ENCODE measurements at places on chromosomes 2 and 18. TPM values are rescaled to one million over a fixed set of nuclear protein-coding genes. Genes with fewer than 3 reads are reported as not detected.

The STPG4 gene
- polyA plus RNA-seq: not detected

The TLX2 gene
- 0.14 TPM for polyA plus RNA-seq

The SIX2 gene
- not detected for polyA plus RNA-seq

The APCDD1 gene
- not detected for polyA plus RNA-seq

The MZT2B gene
- polyA plus RNA-seq: 186 TPM

The ZNF396 gene
- 1.3 TPM for polyA plus RNA-seq

The DUSP2 gene
- polyA plus RNA-seq: 95.4 TPM

The RIT2 gene
- polyA plus RNA-seq: not detected

The RFTN2 gene
- polyA plus RNA-seq: 0.20 TPM

The ACP1 gene
- polyA plus RNA-seq: 162 TPM

The PTPRN gene
- polyA plus RNA-seq: not detected

The ESCO1 gene
- polyA plus RNA-seq: 6.2 TPM

The TSPYL6 gene
- polyA plus RNA-seq: not detected

- H3K36me3 ChIP-seq: no peaks in the 10 kb centered on the region
- no peaks in the 10 kb centered on the region for H3K27me3 ChIP-seq
Measured at GRCh38 chr18:63155169-63155852, 164.3 kb downstream of the BCL2 start.

DNA sequence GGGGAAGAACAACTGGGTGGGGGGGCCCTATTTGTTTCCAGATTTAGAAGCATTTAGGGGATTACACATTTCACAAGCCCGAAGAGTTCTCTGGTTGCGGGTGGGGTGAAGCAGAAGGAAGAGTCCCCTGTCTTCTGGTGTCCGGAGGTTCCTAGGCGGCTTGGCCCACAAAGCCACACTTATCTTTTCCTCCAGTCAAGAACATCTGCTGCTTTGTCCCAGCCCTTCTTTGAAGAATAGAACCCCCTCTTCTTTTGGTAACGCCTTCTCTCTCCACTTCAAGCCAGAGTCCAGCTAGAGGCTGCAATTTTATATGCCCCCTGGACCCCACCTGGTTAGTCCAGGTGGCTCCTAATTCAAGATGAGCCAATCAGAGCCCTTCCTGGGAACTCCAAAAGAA, 15.8 kb downstream of the BOLA3 start:
- DNase-seq: no peak
- H3K27ac ChIP-seq: no peak overlapping the region
- peaks cover 11% of the 10 kb centered on the region for H3K36me3 ChIP-seq
- peaks cover 4% of the 10 kb centered on the region for H3K27me3 ChIP-seq
- H3K4me3 ChIP-seq: no peak overlapping the region

GRCh38 chr2:131425231-131425941, 50.5 kb upstream of the TUBA3D start:
- H3K4me1 ChIP-seq: no peaks in the 10 kb centered on the region
- H3K27ac ChIP-seq: no peak overlapping the region
- no peaks in the 10 kb centered on the region for H3K36me3 ChIP-seq
- DNase-seq: no peak
- no peak overlapping the region for H3K4me3 ChIP-seq
- peaks cover 34% of the 10 kb centered on the region for H3K27me3 ChIP-seq

- H3K36me3 ChIP-seq: peaks cover 36% of the 10 kb centered on the region
- H3K27ac ChIP-seq: no peak overlapping the region
- no peaks in the 10 kb centered on the region for H3K27me3 ChIP-seq
- no peak overlapping the region for H3K4me3 ChIP-seq
- DNase-seq: peak; percentile 34
- no peaks in the 10 kb centered on the region for H3K4me1 ChIP-seq
Measured at GRCh38 chr2:206031162-206031784, 54.7 kb downstream of the INO80D start.

DNA sequence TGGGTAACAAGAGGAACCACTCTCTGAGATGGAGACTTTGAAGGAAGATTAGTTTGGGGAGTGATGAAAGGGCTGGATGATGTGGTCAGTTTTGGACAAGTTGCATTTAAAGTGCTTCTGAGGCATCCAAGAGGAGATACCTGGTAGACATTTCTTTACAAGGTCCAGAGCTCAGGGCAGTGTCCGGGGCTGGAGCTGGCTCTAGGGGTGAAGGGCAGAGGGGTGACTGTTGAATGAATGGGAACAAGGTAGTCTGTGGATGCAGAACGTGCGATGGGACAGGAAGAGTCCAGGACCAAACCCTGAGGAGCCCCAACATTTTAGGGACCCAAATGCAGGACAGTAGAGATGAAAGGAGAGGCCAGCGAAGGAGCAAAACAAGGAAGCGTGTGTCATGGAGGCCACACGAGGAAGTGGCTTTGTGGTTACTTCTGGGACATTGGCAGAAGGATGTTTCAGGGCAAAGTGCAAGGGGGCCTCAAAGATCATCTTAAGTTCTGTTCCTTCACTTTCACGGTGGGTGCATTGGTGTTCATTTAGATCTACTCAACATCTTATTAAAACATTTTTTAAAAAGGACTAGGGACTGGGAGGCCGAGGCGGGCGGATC, 13.6 kb upstream of the GPR35 start:
- no peak overlapping the region for H3K4me3 ChIP-seq
- peaks cover 4% of the 10 kb centered on the region for H3K4me1 ChIP-seq
- DNase-seq: no peak
- H3K27ac ChIP-seq: no peak overlapping the region
- H3K27me3 ChIP-seq: no peaks in the 10 kb centered on the region

- H3K36me3 ChIP-seq: no peaks in the 10 kb centered on the region
- no peaks in the 10 kb centered on the region for H3K27me3 ChIP-seq
- no peak for DNase-seq
- H3K4me3 ChIP-seq: no peak overlapping the region
- H3K27ac ChIP-seq: no peak overlapping the region
Measured at GRCh38 chr2:121664086-121664485, 14.8 kb upstream of the CLASP1 start.

- no peak for DNase-seq
- H3K4me1 ChIP-seq: no peaks in the 10 kb centered on the region
- no peaks in the 10 kb centered on the region for H3K27me3 ChIP-seq
- H3K4me3 ChIP-seq: no peak overlapping the region
- H3K36me3 ChIP-seq: no peaks in the 10 kb centered on the region
Measured at GRCh38 chr2:64929333-64929732, 59.9 kb upstream of the SLC1A4 start.

DNA sequence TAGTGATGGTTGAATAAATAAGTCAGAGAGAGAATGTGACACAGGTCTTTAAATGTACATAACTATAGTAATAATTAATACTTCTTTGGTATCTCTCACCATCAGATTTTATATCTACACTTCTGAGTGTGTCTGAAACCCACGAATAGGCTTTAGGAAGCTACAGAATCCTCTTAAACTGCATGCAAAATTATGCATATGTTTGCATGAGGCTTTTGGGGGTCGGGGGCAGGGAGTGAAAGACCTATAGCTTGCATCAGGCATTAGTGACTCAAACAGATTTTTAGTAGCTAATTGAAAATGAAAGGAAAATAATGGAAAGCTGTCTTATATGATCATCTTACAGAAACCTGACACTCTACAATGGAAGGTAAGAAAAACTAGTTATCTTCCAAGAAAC, 14.9 kb downstream of the LRPPRC start:
- H3K4me3 ChIP-seq: no peak overlapping the region
- no peak overlapping the region for H3K27ac ChIP-seq
- H3K36me3 ChIP-seq: peaks cover 37% of the 10 kb centered on the region
- H3K27me3 ChIP-seq: no peaks in the 10 kb centered on the region
- H3K4me1 ChIP-seq: no peaks in the 10 kb centered on the region

GRCh38 chr2:27428978-27429541, 629 bp downstream of the NRBP1 start:
- H3K27me3 ChIP-seq: no peaks in the 10 kb centered on the region
- H3K4me3 ChIP-seq: peak overlapping the region; percentile 91
- DNase-seq: peak; percentile 72
- H3K4me1 ChIP-seq: peaks cover 39% of the 10 kb centered on the region
- H3K36me3 ChIP-seq: peaks cover 10% of the 10 kb centered on the region
- H3K27ac ChIP-seq: peak overlapping the region; percentile 86

- no peak overlapping the region for H3K4me3 ChIP-seq
- H3K27me3 ChIP-seq: no peaks in the 10 kb centered on the region
- no peak overlapping the region for H3K27ac ChIP-seq
Measured at GRCh38 chr2:134253117-134253704, 661 bp upstream of the MGAT5 start.

DNA sequence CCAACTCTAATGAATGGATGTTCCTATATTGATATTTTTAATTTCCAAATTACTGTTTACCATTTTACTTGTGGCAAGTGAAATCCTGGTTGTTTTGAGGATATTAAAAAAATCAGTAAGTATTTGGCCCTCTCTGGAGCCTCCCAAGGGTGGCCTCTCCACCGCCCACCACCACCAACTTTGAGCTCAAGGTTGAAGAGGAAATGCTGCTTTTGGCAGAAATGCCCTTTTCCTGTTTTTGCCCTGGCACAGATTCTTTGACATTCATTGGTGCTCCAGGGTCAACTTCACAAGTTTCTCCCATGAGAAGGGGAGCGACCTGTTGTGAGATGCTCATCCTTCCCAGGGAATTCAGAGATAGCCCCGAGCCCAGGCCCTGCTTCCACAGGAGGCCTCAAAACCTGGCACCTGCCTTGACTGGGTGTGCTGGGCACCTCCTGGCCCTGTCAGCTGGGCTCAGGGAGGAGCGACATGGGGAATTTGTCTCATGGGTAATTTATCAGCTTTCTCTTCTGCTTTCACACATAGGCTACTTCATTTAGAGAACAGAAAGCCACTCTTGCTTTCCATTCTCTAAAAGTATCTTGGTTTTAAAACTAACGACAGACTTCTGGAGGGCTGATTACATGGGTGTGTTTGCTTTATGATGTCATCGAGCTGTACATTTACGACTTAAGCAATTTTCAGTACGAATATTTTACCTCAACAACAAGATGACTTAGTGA, 6.9 kb downstream of the CD8A start:
- H3K4me3 ChIP-seq: no peak overlapping the region
- H3K36me3 ChIP-seq: no peaks in the 10 kb centered on the region
- no peak overlapping the region for H3K27ac ChIP-seq
- no peak for DNase-seq
- H3K27me3 ChIP-seq: peaks cover 6% of the 10 kb centered on the region

DNA sequence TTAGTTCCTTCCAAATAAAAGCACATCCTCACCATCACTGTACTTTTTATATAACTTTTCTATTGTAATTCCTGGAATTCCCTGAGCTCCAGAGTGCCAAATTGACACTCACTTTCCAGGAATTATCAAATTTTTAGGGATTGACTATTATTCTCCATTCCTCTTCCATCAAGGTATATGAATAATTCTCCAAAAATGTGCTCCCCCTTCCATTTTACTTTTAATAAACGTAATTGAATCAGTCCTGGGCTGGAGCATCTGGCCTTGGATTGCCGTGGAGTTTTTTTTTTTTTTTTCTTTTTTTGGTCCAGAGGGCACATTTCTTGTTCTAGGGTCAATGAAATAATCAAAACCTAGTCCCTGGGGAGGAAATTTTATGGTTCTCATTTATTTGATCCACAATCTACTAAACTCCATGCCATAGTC, 304.3 kb downstream of the CDCA7 start:
- H3K27ac ChIP-seq: no peak overlapping the region
- no peak for DNase-seq
- no peaks in the 10 kb centered on the region for H3K27me3 ChIP-seq
- no peaks in the 10 kb centered on the region for H3K36me3 ChIP-seq
- H3K4me1 ChIP-seq: no peaks in the 10 kb centered on the region

- H3K4me3 ChIP-seq: no peak overlapping the region
- peak; percentile 57 for DNase-seq
- no peak overlapping the region for H3K27ac ChIP-seq
- H3K27me3 ChIP-seq: peaks cover 6% of the 10 kb centered on the region
- no peaks in the 10 kb centered on the region for H3K4me1 ChIP-seq
Measured at GRCh38 chr18:24176727-24177416, 38.0 kb downstream of the CABYR start.

GRCh38 chr2:34997779-34998178, 1357.8 kb upstream of the CRIM1 start:
- H3K36me3 ChIP-seq: no peaks in the 10 kb centered on the region
- H3K4me3 ChIP-seq: no peak overlapping the region
- no peaks in the 10 kb centered on the region for H3K4me1 ChIP-seq
- no peaks in the 10 kb centered on the region for H3K27me3 ChIP-seq

GRCh38 chr2:191618046-191618780, 59.7 kb upstream of the NABP1 start:
- no peak for DNase-seq
- peak overlapping the region; percentile 88 for H3K27ac ChIP-seq
- H3K4me3 ChIP-seq: peak overlapping the region; percentile 70
- no peaks in the 10 kb centered on the region for H3K27me3 ChIP-seq
- H3K36me3 ChIP-seq: no peaks in the 10 kb centered on the region
- peaks cover 34% of the 10 kb centered on the region for H3K4me1 ChIP-seq

DNA sequence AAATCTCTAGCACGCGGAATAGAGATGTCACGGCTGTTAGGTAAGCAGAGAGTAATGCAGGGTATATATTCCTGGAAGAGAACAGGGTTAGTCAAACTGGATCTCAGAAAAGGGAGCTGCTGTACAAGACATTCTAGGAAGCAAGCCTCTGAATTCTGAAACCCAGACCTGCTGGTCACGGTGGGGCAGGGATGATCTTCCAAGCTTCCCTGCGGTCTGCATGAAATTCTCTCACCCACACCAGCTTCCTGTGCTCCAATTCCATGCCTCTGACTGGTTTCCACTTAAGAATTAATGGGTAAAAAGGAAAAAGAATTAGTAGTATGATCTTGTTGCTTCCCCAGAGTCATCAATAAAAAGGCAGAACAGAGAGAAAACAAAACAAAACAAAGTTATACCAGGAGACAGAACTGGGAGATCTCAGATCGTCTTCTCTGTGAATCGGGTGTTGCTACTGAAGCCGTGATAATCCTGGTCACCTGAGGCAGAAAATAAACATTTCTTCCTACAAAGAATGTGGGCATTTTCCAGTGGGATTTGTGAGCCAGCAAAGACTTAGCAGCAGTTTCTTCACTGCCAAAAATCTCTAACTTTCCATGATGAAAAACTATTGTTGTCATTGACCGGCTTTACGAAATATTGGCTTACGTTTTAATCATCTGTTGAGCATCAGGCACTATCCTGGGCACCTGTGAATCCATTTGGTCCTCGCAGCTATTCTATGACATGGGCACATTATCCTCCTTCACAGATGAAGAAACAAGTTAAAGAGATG, 5.3 kb upstream of the CYP27C1 start:
- H3K27ac ChIP-seq: no peak overlapping the region
- H3K4me1 ChIP-seq: no peaks in the 10 kb centered on the region
- no peaks in the 10 kb centered on the region for H3K36me3 ChIP-seq

GRCh38 chr18:28514699-28515098, 337.8 kb upstream of the CDH2 start:
- DNase-seq: no peak
- no peaks in the 10 kb centered on the region for H3K27me3 ChIP-seq
- no peaks in the 10 kb centered on the region for H3K36me3 ChIP-seq

GRCh38 chr18:76453932-76454331, 41.1 kb downstream of the ZNF516 start:
- no peak for DNase-seq
- no peaks in the 10 kb centered on the region for H3K36me3 ChIP-seq
- peaks cover 6% of the 10 kb centered on the region for H3K4me1 ChIP-seq
- no peaks in the 10 kb centered on the region for H3K27me3 ChIP-seq

Measured in CD4-positive, CD25-positive, alpha-beta regulatory T cell (primary cell).